ENCODE measurements at places on chromosomes 7 and 10. TPM values are rescaled to one million over a fixed set of nuclear protein-coding genes. Genes with fewer than 3 reads are reported as not detected.

GRCh38 chr7:128842674-128843641 lies 12.8 kb downstream of the FLNC start:
- no peak overlapping the region for H3K4me3 ChIP-seq
- peaks cover 78% of the 10 kb centered on the region for H3K36me3 ChIP-seq
- H3K27ac ChIP-seq, result no peak overlapping the region
- no peak for DNase-seq

- H3K4me3 ChIP-seq, result no peak overlapping the region
- no peaks in the 10 kb centered on the region for H3K27me3 ChIP-seq
- no peak overlapping the region for H3K27ac ChIP-seq
- no peaks in the 10 kb centered on the region for H3K36me3 ChIP-seq
- H3K4me1 ChIP-seq, result peaks cover 3% of the 10 kb centered on the region
- DNase-seq, result no peak
These were observed 525.1 kb downstream of the KIF20B start for GRCh38 chr10:90226517-90226916.

GRCh38 chr10:122253605-122254004 lies 17.5 kb upstream of the BTBD16 start:
- no peaks in the 10 kb centered on the region for H3K27me3 ChIP-seq
- H3K36me3 ChIP-seq, result no peaks in the 10 kb centered on the region
- H3K4me1 ChIP-seq, result peaks cover 2% of the 10 kb centered on the region

OR2A42 gene
- total RNA-seq, result not detected

CYP17A1 gene
- not detected for total RNA-seq

ASB10 gene
- total RNA-seq, result not detected

DNA sequence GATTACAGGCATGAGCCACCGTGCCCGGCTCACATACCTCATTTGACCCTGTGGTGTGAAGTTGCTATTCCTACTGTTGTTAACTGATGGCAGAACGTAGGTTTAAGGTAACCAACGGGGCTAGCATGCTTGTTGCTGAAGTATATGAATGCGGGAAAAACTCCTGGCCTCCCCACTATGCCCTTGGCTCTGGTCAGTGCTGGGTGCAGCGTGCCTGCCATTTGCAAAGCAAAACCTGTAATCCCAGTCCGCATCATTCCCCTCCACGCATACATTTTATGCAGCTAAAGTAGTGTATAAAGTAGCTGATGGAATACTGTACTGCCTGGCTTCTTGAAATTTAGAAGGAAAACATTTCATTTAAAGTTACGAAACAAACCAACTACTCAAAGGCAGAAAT lies 273.3 kb downstream of the SDK1 start:
- H3K27me3 ChIP-seq, result no peaks in the 10 kb centered on the region
- no peak overlapping the region for H3K4me3 ChIP-seq
- no peaks in the 10 kb centered on the region for H3K36me3 ChIP-seq

ALOX5 gene
- not detected for total RNA-seq

DNA sequence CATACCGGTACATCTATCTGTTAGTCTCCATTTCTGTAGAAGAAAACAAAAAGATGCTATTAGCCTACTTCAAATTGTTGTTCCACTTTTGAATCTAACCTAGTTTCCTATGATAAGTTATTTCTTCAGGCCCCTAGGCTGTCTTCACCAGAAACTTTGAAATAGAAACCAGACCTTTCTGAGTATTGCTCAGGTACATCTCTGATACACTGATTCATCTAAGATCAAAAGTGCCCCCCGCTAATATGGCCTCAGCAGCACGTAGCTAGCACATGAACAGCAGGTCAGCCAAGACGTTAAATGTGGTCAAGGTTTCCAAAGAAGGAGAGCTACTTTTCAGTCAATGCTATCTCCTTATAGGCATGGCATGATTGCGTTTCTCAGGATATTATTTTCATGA lies 23.6 kb downstream of the CTAGE6 start:
- no peaks in the 10 kb centered on the region for H3K27me3 ChIP-seq
- no peak for DNase-seq
- H3K4me1 ChIP-seq, result no peaks in the 10 kb centered on the region
- H3K4me3 ChIP-seq, result no peak overlapping the region
- H3K36me3 ChIP-seq, result no peaks in the 10 kb centered on the region
- H3K27ac ChIP-seq, result no peak overlapping the region

GRCh38 chr10:18399158-18399557 lies 252.2 kb downstream of the NSUN6 start:
- no peak overlapping the region for H3K4me3 ChIP-seq
- no peaks in the 10 kb centered on the region for H3K4me1 ChIP-seq
- DNase-seq, result no peak
- H3K27ac ChIP-seq, result no peak overlapping the region

BZW2 gene
- 43.3 TPM for total RNA-seq

DNA sequence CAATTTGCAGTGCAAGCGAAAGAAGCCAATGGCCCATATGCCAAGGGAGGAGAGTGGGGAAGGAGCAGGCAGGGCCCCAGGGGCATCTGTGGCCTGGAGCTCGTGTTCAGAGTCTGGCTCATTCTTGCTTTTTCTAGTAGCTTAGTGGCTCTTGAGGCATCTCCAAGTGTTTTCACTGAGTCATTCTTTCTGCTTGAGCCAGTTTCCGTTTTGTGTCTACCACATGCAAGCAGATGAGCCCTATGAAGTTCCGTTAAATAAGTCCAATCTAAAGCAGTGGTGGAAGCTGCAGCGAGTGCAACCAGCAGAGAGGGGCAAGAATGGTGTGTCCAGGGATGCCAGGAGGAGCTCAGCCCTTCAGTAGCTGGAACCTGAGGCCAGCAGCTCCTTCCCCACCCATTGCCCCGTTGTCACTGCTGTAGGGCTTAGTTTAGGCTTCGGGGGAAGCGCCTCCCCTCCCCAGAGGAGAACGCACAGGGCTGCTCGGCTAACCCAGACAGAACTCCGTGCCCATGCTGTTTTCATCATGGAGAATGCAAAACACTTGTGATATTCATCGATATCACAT lies 57.4 kb upstream of the EBF3 start:
- no peak overlapping the region for H3K4me3 ChIP-seq
- H3K27me3 ChIP-seq, result no peaks in the 10 kb centered on the region
- H3K36me3 ChIP-seq, result no peaks in the 10 kb centered on the region
- H3K27ac ChIP-seq, result peak overlapping the region; percentile 74
- peak; percentile 90 for DNase-seq

GRCh38 chr7:96991546-96992191 lies 13.7 kb upstream of the DLX6 start:
- no peak overlapping the region for H3K4me3 ChIP-seq
- H3K36me3 ChIP-seq, result no peaks in the 10 kb centered on the region

CRYGN gene
- 0.50 TPM for total RNA-seq

DNA sequence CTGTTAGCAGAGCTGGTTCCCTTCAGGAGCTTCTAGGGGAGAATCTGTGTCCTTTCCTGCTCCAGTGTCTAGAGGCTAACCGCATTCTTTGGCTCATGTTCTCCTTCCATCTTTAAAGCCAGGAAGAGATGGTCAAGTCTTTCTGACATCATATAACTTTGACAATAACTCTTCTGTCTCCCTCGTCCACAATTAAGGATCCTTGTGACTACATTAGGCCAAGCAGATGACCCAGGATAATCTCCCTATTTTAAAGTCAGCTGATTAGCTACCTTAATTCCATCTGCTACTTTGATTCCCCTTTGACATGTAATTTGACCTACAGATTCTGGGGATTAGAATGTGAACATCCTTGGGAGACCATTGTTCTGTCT lies 28.1 kb upstream of the SLC26A4 start:
- no peaks in the 10 kb centered on the region for H3K27me3 ChIP-seq
- no peak for DNase-seq
- no peak overlapping the region for H3K27ac ChIP-seq
- no peaks in the 10 kb centered on the region for H3K4me1 ChIP-seq
- H3K4me3 ChIP-seq, result no peak overlapping the region
- no peaks in the 10 kb centered on the region for H3K36me3 ChIP-seq

GRCh38 chr7:149824301-149824741 lies 13.9 kb upstream of the ZNF862 start:
- no peaks in the 10 kb centered on the region for H3K4me1 ChIP-seq
- H3K27me3 ChIP-seq, result no peaks in the 10 kb centered on the region
- no peak for DNase-seq
- no peaks in the 10 kb centered on the region for H3K36me3 ChIP-seq
- no peak overlapping the region for H3K4me3 ChIP-seq

- H3K4me1 ChIP-seq, result no peaks in the 10 kb centered on the region
- H3K4me3 ChIP-seq, result no peak overlapping the region
- H3K36me3 ChIP-seq, result no peaks in the 10 kb centered on the region
- no peak overlapping the region for H3K27ac ChIP-seq
- H3K27me3 ChIP-seq, result no peaks in the 10 kb centered on the region
These were observed 145.9 kb downstream of the NRCAM start for GRCh38 chr7:108310351-108310750.
